ENCODE measurements at places on chromosomes 13 and 19.

DNA sequence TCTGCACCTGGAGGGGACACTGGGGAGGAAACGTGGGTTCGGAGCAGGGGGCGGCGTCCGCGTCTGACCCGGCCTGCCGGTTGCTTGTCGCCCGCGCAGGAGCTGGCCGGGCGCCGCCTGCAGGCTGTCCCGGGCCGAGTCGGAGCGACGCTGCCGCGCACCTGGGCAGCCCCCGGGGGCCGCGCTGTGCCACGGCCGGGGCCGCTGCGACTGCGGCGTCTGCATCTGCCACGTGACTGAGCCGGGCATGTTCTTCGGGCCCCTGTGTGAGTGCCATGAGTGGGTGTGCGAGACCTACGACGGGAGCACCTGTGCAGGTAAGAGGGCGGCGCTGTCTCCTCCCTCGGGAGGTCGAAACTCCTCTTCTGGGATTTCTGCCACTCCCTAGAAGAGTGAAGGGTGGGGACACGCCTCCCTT, 1.3 kb downstream of the ITGBL1 start:
- DNase-seq, result no peak

DNA sequence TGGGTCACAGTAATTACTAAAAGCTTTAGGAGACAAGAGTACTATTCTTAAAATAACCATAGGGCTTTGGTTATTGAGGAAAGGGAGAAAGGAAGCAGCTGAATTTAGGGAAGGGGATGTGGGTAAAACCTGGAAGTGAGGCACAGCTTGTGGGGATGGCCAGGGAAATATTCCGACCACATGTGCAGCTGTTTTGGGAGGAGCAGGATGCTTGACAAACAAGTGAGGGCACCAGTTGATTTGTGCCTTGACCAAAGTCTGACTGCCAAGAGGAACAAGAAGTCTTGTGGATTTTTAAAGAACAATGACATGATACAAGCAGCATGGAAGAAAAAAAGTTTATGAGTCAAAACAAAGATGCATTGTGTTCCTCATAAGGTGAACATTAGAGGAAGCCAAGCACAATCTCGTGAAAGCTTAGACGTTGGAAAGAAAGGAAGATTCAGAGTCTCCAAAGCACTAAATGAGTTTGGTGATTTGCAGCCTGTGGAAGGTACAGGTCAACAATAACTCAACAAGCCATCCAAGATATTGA, 108.5 kb upstream of the GPC6 start:
- DNase-seq, result no peak

GRCh38 chr19:3176715-3177501, 1.7 kb upstream of the S1PR4 start:
- peak; percentile 59 for DNase-seq

GRCh38 chr19:38538793-38539528, 78.8 kb downstream of the MAP4K1 start:
- no peak for DNase-seq

DNA sequence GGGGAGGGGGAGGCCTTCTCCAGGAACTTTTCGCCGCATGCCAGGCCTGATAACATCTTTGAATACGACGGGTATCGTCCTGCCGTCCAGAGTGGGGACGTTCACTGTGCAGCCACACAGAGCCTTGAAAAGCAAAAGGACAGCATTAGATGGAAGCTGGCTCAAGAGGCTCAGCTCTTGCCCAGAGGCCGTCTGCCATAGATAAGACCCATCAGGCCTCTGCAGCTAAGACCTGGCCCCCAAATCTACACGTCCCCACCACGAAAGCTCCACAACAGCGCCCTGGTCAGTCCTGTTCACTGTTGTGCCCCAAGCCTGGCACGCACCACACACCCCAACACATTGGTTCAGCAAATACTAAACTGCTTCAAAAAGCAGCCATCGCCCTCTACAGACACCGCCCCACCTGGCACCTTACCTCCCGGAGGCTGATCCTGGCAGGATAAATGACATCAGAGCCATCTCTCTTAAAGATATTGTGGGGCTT, 2.1 kb downstream of the DNAJB1 start:
- no peak for DNase-seq

- DNase-seq, result no peak
Measured at GRCh38 chr13:96900986-96901385, 93.3 kb downstream of the OXGR1 start.

DNA sequence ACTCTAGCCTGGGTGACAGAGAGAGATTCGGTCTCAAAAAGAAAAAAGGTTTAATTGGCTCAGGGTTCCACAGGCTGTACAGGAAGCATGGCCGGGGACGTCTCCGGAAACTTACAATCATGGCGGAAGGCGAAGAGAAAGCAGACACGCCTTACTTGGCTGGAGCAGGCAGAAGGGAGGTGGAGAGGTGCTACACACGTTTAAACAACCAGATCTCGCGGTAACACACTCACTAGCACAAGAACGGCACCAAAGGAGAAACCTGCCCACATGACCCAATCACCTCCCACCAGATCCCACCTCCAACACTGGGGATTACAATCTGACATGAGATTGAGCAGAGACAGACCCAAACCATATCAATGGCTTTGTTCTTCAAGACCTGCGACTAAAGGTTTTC, 12.8 kb downstream of the CASP14 start:
- DNase-seq, result no peak

- DNase-seq, result no peak
Measured at GRCh38 chr19:6073858-6074708, 36.2 kb downstream of the RFX2 start.

GRCh38 chr13:33052506-33053280, 36.5 kb downstream of the KL start:
- no peak for DNase-seq

Data from activated T-helper 9 cell treated with anti-CD3 and anti-CD28 coated beads, Interleukin-2, amount 50 U/mL, for 16 hours (primary cell).